ENCODE measurements at places on chromosomes 4 and X. TPM values are rescaled to one million over a fixed set of nuclear protein-coding genes. Genes with fewer than 3 reads are reported as not detected.
A peak's percentile ranks its signal among the peaks of the same experiment; 100 is the strongest.

DNA sequence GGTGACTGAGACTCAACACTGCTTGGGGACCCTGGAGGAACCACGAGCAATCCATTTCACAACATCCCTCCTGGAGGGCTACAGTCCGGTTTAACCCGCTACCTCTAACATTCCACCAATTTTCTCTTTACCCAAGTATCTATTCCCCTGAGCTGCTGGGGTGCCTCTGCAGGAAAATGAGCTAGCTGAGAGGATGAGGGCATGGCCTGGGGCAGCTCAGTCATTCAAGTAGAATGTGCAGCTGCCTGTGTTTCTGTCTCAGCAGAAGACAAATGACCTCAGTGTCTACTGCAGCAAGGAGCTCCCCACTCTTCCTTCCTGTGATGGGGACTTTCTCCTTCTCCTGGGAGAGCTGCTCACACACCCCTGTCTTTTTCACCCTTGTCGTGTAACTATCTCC lies 120.8 kb downstream of the ZNF518B start:
- DNase-seq: no peak

- DNase-seq: no peak
Observed at GRCh38 chr4:18480342-18480741, 458.8 kb upstream of the LCORL start.

- DNase-seq: no peak
Observed at GRCh38 chr4:7663075-7663541, 228.4 kb upstream of the PSAPL1 start.

- DNase-seq: no peak
Observed at GRCh38 chr4:145587088-145587754, 32.0 kb upstream of the MMAA start.

WDR17 gene
- 5.7 TPM for total RNA-seq

GRCh38 chrX:134999469-134999868 lies 8.7 kb downstream of the SMIM10 start:
- DNase-seq: peak; percentile 38

- no peak for DNase-seq
Observed at GRCh38 chr4:105572296-105572695, 19.9 kb downstream of the ARHGEF38 start.

GRCh38 chrX:30577362-30577991 lies at the start of gene TASL:
TSS of gene TASL (minus strand) at chrX:30577766. CDS start at chrX:30560355, 17,411 bp downstream.
- DNase-seq: no peak

- no peak for DNase-seq
Observed at GRCh38 chr4:52714597-52715254, 36.5 kb downstream of the ERVMER34-1 start.
